GM04504 (cell line): ENCODE measurements at places on chromosomes 3 and 15.

DNA sequence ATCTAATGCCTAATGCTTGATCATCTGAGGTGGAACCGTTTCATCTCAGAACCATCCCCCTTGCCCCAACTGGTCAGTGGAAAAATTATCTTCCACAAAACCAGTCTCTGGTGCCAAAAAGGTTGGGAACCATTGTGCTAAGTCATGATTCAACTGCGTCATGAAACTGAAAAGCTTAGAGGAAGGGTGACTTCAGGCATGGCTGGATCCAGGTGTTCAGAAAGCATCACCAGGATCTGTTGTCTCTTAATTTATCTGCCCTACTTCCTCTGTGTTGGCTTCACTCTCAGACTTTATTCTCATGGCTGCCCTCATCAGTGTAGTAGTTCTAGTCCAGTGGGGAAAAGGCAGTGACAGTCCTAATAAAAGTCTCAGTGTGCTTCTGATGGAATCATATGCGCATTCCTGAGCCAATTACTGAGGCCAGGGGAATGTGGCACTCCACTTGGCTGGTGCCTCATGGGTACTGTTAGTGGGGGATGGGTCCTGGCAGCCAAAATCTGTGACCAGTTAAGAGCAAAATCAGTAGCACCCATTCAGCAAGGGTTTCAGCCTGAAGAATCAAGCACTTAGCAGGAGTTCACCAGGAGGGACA lies 110.3 kb downstream of the WNT5A start:
- DNase-seq = no peak

GRCh38 chr3:17062736-17063135 lies 178.0 kb downstream of the PLCL2 start:
- no peak for DNase-seq

DNA sequence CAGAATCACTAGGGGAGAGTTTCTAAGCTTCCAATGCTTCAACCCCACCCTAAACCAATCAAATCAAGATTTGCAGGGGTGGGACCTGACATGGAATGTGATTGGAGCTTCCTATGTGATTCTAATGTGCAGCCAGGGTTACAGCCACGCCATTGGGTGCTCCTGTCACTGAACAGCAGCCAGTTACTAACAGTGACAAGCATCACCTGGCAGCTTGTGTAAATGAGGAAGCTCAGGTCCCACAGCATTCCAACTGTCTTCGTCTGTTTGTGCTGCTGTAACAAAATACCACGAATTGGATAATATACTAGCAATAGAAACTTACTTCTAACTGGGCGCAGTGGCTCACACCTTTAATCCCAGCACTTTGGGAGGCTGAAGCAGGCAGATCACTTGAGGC lies 294.9 kb downstream of the SHQ1 start:
- no peak for DNase-seq

GRCh38 chr3:106299300-106300098 lies 430.7 kb upstream of the CBLB start:
- peak; percentile 28 for DNase-seq

- DNase-seq = no peak
Observed at GRCh38 chr3:49867871-49868321, 1.8 kb downstream of the CAMKV start.

DNA sequence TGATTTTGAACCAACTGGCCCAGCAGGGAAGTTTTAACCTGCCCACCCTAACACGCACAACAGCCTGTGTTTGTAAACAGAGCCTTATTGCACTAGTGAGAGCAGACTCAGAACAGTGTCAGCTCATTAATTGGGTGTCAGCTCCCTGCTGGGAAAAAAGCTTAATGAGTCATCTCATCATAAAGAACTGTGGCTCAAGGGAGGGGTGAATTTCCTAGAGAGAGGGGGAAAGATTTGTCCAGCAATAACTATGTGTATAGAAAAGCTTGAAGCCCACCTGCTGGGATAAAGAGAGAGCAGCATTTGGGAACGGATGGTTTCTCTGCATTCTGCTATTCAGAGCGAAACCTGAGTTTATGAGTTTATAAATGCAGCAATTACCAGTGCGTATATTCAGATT lies 48.9 kb upstream of the GMNC start:
- no peak for DNase-seq

DNA sequence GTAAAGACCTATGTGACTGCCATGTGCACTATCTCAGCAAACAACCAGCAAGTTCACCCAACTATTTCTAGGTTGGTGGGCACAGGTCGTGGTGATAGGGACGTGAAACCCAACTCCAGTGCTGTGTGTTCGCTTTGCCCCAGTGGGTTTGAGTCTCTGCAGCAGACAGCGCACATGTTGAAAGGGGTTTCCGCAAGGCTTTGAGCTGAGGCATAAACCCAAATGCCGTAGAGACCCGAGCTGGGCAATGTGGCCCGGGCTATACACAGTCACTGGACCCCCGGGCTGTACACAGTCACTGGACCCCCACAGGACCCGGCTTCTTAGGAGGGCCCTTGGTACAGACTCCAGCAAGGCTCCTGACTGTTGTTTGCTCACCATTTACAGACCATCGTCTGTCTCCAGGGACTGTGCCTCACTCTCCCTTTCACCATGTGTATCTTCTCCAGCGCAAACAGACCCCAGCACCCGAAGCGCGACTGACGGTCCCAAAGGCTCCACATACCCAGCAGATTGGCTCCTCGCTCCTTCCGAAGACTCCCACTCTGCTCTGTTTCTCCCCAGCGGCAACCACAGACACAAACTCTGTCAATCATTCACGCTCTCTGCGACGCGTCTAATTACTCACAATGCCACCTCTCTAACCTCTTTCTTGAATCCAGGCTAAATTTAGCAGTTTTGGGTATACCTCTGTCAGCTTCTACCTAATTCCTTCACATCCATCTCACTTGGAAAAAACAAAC lies 31.2 kb downstream of the PCSK6 start:
- DNase-seq = no peak

DNA sequence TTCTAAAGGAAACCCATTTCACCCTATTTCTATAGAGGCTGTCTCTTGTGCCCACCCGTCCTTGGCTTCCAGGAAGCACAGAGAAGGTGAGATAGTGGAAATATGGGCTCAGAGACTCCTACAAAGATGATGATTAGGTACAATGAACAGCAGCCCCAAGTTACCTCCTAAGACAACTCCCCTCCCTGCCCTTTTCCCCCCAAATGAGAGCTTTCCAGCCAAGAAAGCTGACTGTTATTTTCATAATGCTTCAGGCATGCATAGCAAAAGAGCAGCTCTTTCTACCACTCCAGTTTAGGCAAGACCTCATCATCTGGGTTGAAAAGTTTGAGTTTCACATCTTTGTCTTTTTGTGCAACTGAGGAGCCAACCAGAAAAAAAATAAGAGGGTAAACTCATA lies 248.8 kb upstream of the ADAMTS9 start:
- no peak for DNase-seq

- DNase-seq = no peak
Observed at GRCh38 chr3:119624002-119624720, 26.5 kb downstream of the PLA1A start.
